ENCODE measurements at places on chromosomes 11 and 22.

GRCh38 chr22:47613606-47614350 lies 851.3 kb downstream of the TBC1D22A start:
- no peak for DNase-seq

GRCh38 chr22:49152939-49153770 lies 674.5 kb downstream of the BRD1 start:
- no peak for DNase-seq

GRCh38 chr11:43239791-43240190 lies 72.0 kb upstream of the API5 start:
- DNase-seq, result no peak

DNA sequence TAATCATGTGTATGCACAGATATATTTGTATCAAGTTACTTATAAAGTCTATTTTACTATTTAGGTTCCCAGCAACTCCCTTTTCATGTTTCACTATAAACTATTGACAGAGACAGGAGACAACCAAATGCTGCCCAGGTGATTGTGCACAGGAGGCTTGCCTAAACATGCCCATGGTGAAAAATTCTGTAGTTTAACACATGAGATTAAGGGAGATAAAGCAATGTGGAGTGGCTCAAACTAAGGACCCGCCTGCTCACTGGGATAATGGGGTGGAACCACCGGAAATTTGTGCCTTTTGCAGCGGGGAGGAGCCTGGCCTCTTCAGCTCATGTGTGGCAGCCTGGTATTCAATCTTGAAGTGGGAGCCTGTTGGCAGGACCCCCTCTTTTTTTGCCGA lies 459.5 kb upstream of the CNTN5 start:
- DNase-seq, result no peak
